Islet precursor cell (in vitro differentiated cells): ENCODE measurements at places on chromosomes 12 and 14.

DNA sequence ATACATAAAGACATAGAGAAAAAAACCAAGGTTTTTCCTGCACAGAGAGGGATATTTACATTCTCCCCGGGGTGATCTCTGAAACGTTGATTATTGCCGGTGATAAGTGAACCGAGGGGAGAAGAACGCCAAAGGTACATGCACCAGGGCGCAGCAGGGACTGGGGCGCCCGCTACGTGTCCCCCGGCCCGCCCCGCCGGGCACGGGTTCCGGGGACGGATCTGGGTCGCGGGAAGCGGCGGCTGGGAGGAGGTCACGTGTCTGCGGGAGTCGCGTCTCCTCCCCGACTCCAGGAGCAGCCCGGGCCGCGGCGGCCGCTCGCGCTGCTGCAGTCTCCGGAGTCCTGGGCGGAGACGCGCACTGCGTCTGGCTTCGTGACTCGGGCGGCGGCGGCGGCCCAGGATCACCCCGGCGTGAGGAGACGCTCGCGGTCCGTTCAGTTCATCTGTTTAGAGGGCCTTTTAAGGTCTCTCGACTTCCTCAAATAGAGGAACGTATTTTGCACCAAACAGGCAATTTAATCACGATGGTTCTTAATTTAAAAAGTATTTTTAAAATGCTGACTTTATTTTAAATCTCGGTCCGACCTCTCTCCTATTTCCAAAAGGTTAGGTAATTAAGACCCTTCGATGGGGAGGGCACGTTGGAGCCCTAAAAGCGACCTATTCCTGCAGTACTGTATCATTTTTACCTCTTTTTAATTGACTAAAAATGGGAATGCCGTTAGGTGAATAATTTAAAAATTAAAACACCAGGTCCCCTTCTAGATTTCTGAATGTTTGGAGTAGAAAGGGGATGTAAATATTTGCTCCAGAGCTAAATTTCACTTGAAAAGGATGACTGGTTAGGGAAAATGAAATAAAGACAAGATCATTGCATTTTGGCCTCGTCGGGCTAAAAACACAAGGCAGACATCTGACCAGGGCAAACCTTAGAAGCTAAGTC, 1.8 kb upstream of the BHLHE41 start:
- peak; percentile 95 for DNase-seq

GRCh38 chr14:102528431-102529170, 19.0 kb upstream of the ANKRD9 start:
- no peak for DNase-seq

- peak; percentile 31 for DNase-seq
Measured at GRCh38 chr14:72610096-72610830, 283.6 kb downstream of the DPF3 start.

GRCh38 chr12:49133014-49133413, 1.8 kb upstream of the TUBA1B start:
- no peak for DNase-seq

DNA sequence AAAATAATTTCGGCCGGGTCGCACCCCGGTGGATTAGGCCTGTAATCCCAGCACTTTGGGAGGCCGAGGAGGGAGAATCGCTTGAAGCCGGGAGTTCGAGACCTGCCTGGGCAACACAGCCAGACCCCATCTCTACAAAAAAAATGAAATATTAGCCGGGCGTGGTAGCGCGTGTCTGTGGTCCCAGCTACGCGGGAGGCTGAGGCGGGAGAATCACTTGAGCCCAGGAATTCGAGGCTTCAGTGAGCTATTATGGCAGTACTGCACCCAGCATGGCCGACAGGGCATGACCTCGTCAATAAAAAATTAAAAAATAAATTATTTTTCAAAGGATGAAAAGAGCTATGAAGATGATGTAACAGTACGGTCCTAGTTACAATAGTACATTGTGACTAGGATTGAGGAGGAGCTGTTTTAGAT, 523 bp downstream of the GTF2H3 start:
- no peak for DNase-seq

DNA sequence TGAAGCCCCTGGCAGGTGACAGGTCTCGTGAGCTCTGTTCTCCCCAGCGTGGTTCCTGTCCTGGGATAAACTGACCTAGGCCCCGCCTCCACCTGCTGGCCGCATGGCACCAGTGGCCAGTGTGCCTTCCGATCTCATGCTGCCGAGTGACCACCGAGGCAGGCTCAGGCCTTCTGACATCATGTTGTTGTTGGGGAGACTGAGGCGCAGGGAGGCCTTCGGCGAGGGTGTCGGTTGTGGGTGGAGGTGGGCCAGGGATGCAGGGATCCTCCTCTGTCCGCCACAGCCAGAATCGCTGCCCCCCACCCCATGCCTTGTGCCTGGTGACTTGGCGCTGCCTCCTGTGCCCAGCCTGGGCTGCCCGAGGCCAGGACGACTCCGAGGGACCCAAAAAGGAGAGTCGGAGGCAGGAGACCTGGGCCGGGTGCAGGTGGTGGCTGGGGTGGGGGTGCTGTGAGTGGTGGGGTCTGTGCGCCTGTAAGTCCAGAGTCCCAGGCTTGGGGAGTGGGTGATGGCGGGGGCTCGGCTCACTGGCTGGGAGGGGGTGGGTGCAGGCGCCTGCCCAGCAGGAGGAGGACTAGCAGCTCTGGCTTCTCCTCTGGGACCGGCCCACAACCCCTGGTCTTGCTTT, 24.3 kb downstream of the ASPG start:
- no peak for DNase-seq

- DNase-seq, result no peak
Measured at GRCh38 chr14:24465368-24465767, 22.8 kb upstream of the SDR39U1 start.

DNA sequence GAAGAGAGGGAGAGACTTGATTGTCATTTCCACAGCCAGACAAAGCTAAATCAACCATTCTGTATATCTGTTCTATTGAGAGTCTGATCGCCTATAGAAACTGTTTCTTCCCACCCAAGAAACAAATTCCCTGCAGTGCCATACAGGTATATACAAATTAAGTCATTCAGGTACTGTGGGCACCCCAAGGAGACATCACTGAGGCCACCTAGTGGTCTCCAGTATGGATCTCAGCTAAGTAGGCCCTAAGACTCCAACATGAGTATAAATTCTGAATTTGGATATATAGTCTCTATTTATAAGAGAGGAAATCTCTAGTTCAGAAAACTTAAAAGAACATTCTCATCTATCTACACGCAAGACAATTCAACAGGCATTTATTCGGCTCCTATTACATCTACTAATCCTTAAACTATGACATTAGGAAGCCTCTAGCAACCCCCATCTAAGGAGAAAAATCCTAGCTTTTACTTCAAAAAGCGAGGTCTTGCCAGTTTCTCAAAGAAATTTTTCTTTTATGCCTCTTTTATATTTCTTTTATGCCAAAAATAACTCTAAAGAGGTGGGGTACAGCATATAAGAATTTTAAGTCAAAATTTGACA, 62.6 kb downstream of the DCAF5 start:
- no peak for DNase-seq

- DNase-seq, result no peak
Measured at GRCh38 chr12:108447168-108447832, 67.8 kb upstream of the FICD start.

- DNase-seq, result peak; percentile 68
Measured at GRCh38 chr14:67541448-67542387, 8.6 kb downstream of the PLEKHH1 start.

DNA sequence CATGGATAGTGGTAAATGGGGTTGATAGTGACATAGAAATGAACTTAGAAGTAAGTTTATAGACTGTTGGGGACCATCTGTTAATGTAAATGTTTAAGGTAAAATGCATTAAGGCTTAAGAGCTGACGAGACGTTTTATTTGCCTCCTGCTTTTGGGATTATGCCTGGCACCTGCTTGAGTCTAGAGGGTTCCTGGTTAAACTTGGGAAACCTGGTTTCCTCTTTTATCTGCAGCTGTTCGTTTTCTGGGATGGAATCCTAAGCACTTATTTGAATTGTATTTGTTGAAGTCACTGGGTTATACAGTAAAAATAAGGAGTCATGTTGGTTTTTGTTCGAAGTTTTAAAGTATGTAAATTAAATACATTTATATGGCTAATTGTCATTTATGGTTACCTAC, 914.7 kb downstream of the NRXN3 start:
- DNase-seq, result no peak

DNA sequence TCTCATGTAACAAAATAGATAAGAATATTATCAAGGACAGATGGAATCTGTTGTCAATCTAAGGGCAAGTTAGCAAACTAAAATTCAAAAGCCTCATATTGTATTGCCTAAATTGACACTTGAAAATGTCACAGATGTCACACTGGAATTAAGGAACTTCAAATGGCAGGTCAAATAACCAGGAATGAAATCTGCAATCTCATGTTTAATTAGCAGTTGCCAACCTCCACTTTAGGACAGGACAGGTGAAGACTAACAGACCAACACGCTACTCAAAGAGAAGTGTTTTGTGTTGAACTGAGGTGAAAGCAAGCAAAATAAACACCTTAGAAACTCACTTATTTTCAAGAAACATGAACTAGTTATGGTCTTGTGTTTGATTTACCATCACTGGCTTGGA, 11.1 kb downstream of the KIF21A start:
- no peak for DNase-seq

- no peak for DNase-seq
Measured at GRCh38 chr14:94439453-94440057, 13.0 kb downstream of the SERPINA11 start.

- peak; percentile 84 for DNase-seq
Measured at GRCh38 chr14:101705733-101706508, 55.6 kb upstream of the PPP2R5C start.

- DNase-seq, result no peak
Measured at GRCh38 chr12:52508211-52508610, 12.0 kb downstream of the KRT5 start.

DNA sequence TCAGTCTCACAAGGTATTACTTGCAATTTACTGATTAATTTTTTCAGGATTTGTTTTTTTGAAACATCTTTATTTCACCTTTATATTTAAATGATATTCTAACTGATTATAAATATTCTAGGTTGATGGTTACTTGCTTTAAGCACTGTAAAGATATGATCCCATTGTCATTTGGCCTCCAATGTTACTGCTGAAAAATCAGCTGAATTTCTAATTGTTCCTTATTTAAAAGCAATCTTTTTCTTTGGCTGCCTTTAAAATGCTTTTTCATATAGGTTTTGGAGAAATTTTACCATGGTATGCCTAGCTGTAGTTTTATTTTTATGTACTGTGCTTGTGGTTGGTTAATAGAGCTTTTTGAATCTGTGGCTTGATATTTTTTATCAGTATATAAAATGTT, 275.6 kb upstream of the PPFIA2 start:
- no peak for DNase-seq

GRCh38 chr12:92995258-92995903, 66.3 kb upstream of the EEA1 start:
- DNase-seq, result no peak

DNA sequence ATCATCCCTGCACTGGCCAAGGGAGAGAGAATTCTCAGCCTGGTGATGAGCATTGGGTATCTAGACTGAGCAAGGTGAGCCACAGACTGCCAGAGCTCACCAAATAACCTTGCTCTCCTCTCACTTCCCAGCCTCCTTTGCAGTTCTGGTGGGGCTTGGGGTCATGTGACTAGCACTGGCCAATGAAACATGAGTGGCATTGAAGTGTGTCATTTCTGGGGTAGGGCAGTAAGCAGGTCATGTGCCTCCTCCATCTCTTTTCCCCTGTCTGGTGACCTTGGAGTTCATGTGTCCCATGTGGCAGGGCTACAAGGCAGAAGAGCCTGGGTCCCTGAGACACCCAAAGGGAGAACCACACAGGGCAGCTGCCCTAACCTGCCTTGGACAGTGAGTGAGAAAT, 3.6 kb upstream of the KRT72 start:
- DNase-seq, result peak; percentile 43

DNA sequence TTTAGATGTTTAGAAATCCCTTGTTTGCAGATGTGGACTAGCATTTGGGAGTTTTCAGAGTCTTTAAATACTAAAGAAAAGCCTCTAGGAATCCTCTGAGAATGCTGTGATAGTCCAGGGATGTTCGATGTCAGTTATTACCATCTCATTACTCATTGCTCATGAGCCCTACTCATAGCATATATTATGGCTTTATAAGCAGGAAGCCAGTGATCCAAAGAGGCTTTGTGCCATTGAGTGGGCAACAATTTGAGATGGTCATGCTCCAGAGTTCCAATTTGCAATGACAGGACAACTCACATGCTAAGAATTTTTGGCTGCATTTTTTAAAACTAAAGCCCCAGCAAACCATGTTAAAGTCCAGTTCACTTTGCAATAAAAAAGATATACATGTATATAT, 163.0 kb downstream of the OTOGL start:
- no peak for DNase-seq

DNA sequence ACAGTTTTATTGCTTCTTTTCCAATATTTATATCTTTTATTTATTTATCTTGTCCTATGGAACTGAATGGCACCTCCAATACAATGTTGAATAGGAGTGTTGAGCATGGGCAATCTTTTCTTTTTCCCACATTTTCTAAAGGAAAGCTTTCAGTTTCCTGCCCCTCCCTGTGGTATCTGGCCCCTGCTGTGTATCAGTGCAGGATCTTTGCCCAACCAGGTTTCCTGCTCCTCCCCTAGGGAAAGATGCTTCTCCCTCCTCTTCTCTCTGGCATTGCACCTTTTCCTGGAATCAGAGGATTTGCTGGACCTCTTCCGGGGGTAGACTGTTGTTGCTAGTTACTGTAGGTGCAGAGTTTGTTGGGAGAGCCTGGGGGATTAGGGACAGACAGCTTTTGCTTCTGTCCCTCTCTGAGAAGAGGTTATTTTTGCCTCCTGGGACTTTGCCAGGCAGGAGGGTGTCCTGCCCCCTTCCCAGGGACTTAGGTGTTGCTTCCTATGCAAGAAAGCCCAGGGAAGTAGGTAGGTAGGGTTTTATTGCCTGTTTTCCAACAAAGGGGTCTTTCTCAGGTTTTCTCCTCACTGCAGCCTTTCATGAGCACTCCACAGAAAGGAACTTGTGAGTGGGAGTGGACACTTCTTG, 67.6 kb downstream of the POLR3B start:
- no peak for DNase-seq

GRCh38 chr12:18462442-18462841, 201.1 kb downstream of the PIK3C2G start:
- DNase-seq, result no peak

DNA sequence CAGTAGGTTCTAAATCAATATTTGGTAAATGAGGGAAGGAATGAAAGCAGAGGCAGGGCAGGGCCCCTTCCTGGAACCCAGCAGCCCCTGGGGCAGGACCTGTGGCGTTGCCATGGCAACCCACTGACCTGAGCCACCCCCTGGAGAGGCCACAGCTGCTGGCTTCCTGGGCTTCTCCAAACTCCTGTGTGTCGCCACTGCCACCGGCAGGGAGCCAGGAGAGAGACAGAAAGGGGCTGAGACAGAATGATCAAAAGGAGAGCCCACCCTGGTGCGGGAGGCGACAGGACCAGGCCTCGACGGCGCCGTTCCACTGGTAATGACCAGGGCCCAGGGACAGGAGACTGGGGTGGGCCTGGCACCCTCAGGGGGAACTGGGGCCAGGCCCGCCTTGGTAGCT, 18.2 kb downstream of the RFX4 start:
- peak; percentile 66 for DNase-seq
